ENCODE measurements at places on chromosomes 11 and 22.

- DNase-seq = no peak
Observed at GRCh38 chr11:17601676-17602075, 54.6 kb downstream of the OTOG start.

DNA sequence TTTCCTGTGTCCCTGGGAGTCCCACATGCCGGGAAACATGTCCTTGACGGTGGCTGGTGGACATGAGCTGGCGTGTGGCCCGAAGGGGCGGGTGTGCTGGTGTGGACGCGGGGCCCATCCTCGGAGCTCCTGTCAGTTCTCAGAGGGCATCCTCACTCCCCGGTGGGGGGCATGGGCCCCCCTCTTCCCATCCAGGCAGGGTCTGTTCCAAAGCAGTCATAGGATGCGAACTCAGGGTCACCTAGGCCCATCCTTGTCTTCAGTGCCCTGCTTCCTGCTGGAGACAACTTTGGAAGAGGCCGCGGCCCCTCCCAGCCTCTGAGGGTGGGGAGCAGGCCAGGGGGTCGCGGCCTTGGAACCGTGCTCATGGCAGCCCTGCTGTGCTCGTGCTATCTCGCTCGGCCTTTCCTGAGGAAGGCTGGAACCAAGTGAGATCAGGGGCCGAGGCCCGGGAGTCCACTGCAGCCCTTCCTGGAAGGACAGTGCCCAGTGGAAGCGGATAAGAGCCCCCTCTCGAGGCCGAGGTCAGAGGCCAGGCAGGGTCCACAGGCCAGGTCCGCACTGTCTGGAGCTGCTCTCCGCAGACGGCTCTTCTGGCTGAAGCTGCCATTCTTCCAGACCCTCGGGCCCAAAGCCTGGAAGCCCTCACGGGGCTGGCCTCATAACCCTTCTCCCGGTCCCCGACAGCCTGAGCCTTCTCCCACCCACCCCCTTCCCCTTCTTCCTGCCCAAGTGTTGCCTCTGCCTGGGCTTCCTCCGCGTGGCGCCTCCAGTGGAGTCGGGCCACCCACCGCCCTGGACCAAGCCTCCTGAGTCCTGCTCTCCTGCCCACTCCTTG, 8.7 kb downstream of the GRK2 start:
- DNase-seq = no peak

DNA sequence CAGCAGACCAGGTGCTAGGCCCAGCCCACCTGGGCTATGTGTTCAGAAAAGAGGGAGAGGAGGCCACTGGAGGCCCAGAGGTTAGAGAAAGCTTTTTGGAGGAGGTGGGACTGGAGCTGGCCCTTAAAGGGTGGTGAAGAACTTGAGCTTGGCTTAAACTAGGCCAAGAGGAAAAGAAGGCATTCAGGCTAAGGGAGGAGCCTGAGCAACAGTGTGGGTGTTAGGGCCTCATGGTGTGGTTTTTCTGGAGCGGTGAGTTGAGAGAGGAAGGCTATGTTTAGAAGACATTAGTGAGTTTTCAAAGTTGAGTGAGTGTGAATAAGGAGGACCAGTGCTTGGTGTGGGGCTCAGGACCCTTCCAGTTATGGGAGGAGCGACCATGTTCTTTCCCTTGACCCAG, 6.2 kb downstream of the TAF6L start:
- no peak for DNase-seq

DNA sequence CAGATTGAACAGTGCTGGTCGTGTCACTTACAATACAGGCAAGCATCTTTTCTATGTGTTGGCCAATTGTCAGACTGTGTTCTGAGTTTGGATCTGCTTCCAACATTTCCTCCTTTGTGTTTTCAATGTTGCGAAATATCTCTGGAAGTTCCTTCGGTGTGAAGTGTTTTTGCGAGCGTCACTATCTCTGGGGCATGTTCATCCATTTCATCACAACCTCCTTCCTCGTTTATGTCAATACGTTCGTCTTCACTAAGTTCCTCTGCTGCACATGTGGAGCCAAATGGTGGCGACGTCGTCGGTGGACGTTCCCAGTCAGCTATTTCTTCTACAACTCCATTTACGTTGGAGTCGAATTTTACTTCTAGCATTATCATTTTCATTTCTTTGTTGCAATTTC, 100.2 kb upstream of the LMO1 start:
- no peak for DNase-seq

- no peak for DNase-seq
Observed at GRCh38 chr22:19571207-19571795, 47.1 kb upstream of the CLDN5 start.

DNA sequence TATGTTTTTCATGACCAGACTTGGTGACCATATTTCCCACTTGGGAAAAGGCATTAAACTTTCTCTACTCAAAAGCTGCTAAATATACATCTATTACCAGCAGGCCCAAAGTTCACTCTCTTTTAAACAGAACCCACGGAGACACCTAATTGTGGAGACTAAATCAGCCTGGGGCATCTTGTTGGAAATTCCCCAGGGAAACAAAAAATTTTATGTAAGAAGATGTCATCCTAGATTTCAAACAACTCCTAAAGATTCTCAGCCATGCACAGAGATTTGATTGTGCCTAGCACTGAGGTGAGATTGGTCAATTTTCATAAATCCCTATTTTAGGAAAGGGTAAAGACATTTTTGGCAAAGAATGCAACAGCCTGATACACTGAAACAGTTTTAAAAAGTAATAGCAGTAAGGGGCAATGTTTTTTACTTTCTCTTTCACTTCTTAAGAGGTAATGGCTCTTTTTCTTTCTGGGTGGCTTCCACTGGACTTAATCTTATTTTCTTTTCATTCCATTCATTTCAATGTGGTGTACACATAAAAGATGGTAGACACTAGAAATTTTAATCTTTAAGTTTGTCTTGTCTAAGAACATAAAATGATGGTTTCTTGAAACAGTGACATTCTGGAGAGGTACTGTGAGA, 9.6 kb downstream of the OR52N2 start:
- DNase-seq = no peak

- DNase-seq = no peak
Observed at GRCh38 chr11:29480981-29481380, 535.8 kb downstream of the KCNA4 start.

GRCh38 chr22:44014241-44014640, 9.9 kb upstream of the PARVB start:
- no peak for DNase-seq

DNA sequence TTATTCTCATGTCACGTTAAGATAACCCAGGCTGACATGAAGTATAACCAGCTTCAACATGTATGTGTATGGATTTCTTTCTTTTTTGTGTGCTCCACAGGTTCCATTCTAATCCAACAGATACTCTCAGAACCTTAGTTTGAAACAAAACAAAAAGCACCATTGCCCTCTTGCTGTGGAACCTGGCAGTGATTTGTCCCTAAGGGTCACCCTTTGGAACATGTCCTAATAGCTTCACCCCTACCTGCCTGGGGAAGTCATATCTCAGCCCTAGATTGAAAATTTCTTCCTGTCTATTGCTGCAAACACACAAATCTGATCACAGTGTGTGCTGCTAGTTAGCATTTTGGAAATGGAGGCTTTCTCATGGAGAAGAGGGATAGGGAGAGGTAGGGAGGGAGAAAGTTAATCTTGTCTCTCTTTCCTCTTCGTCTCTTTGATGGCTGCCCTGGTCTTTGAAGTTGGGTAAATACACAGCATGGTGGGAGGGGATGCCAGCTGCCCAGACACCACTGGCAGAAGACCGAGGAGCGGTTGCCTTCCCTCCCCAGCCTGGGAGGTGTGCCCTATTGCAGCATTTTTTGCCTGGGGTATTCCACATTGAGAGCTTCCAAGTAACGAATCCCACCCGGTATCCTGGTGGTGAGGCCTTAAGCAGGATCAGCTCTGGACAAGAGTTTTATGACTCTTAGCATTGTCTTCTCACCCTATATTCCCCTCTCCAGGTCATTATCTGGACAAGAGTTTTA, 11.6 kb upstream of the CADM1 start:
- no peak for DNase-seq

DNA sequence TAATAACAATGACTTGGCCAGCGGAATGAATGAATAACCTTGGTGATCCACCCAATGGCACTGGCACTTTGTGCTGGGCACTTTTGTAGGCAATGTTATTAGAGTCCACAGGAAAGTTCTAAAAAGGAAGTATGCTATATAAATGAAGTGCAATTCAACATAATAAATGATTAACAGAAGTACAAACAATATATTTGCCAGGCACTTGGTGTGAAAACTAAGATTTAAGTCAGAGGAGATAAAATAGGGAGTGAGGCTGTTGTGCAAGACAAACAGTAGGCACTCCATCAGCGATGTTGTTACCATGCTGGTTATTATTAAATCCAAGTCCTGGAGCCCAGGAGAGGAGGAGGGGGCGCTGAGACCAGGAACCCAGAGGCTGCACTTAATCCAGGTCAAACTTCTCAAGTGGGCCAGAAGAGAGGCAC, 173.8 kb downstream of the LARGE1 start:
- DNase-seq = no peak

- DNase-seq = no peak
Observed at GRCh38 chr11:88202498-88202897, 27.3 kb upstream of the RAB38 start.

- DNase-seq = no peak
Observed at GRCh38 chr11:124394408-124394807, 4.4 kb downstream of the OR8B3 start.

DNA sequence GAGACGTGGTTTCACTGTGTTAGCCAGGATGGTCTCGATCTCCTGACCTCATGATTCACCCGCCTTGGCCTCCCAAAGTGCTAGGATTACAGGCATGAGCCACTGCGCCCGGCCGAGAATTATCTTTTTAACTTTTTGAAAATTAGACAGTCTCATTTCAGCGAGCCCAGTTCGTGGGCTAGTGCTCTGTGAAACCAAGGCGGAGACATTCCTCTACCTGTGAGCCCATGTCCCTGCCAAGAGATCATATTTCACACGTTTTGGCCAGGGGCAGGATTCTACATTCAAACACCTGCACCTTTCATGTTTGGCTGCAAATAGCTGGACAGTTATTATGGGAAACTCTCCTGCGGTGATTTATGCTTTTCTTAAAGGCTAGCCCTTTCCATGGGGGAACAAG, 60.3 kb downstream of the IRAG1 start:
- no peak for DNase-seq

DNA sequence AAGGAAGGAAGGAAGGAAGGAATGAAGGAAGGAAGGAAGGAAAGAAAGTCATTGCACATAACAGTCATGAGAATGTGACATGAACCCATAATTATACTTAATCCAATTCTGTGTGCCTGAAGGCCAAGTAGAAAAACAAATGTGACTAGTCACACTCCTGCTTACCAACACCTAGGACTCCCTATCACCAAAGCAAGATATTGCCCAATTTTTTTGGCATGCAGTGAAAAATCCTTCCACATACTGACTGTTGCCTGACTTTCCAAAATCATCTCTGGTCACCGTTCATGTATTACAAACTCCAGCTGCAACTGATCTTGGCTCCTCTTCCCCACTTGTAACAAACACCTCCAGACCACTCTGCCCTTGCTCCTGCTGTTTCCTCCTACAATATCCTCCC, 516.8 kb downstream of the OPCML start:
- DNase-seq = no peak

DNA sequence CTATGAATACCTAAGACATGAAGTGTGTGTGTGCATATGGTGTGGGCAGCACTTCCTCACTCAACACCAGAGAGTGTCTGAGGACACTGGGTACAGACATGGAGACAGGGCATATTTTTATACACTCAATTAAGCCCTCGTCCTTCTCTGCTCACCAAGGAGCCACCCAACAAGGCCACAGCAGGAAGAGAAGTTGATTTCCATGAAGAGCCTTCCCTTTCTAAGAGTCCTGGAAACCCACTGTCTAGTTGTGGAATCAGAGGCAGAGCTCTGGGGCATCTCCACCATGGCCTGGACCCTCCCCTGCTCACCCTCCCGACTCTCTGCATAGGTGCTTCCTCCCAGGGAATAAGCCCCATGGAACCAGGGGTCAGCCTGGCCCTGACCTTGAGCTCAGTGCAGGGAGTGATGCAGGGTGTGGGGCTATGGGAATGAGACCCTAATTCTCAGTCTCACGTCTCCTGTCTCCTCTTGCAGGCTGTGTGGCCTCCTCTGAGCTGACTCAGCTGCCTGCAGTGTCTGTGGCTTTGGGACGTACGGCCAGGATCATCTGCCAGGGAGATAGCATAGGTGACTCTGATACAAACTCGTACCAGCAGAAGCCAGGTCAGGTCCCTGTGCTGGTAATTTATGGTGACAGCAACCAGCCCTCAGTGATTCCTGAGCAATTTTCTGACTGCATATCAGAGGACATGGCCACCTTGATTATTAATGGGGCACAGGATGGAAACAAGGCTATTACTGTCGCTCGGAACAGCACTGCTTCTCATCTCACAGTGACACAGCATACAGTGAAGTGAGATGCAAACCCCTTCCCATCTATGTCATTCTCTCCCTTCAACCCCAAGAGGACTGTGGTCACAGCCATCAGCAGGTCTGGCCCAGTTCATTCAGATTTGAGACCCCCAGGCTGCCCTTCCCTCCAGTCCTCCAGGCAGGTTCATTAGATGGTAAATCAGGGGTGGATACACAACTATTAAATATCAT, 14.6 kb upstream of the IGLL5 start:
- DNase-seq = no peak

DNA sequence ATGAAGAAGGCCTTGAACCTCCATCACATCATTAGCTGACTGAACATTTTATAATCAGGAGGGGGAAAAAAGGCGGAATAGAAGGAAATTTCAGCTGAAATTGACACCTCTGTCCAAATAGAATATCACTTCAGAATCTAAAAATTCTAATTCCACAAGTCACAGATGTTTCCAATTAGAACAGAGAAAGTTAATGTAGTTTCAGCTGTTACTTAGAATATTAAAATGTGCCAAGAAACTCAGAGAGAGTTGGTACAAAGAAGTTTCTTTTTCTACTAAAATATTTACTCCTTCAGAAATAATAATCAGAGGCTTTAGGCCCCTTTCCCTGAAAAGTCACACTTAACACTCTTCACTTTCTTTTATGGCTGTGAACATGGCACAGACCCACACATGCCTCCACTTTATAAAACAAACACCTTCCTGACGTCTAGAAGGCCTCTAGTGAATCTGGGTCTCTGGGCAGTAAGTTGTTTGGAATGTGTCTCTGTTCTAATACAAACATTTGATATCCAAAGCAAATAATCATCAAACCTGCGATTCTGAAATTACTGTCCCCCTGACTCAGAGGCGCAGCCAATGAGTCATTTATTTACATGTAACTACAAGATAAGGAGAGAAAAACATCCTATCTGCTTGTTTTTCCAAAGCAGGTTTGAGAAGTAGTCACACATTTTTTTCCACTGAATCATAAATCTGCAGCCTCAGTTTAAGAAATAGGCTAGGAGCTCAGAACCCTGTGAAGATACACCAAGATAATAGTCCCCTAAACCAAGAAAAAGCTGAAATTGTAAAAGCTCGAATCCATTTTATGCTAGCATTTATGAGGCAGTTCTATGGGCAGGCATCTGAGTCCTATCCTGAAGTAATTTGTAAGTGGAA, 148.4 kb downstream of the ME3 start:
- peak; percentile 23 for DNase-seq

GRCh38 chr22:40612291-40612751, 24.2 kb downstream of the MRTFA start:
- DNase-seq = no peak

DNA sequence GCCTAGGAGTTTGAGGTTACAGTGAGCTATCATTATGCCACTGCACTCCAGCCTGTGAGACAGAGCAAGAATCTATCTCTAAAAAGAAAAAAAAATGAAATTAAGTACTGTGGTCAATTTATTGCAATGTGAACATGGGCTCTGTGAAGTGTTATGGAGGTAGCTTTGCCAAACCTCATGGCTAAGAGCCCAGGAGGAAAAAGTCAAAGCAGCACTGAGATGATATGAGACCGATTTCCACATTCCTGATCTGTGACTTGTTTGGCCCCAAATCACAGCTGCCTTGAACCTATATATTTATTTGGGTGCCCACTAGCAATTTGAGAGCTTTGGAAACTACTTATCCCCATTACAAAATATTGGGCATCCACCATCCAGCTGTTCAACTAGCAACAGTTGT, 29.8 kb upstream of the TMEM135 start:
- DNase-seq = no peak

Data from stimulated activated CD4-positive, alpha-beta T cell treated with anti-CD3 and anti-CD28 coated beads, Interleukin-15, amount 100 ng/mL, for 24 hours (primary cell).